Stimulated activated CD8-positive, alpha-beta memory T cell treated with anti-CD3 and anti-CD28 coated beads, Interleukin-15, amount 100 ng/mL, for 48 hours (primary cell): ENCODE measurements at places on chromosomes 4 and X.

DNA sequence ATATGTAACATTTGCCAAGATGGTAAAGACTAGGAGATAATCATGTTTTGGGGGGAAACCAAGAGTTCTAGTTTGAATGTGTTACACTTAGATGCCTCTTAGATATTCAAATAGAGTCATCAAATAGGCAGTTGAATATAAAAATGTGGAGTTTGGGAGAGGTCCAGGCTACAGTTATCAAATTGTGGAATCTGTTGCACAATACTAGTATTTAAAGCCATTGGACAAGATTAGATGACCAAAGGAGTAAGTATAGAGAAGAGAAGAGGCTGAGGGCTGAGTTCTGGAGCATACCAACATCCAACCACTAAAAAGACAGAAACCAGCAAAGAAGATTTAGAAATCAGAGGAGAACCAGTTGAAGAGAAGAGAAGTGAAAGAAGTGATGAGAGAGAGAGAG, 72.7 kb downstream of the NAA11 start:
- DNase-seq, result no peak

GRCh38 chr4:7798178-7798995, 141.3 kb downstream of the AFAP1 start:
- peak; percentile 1 for DNase-seq

DNA sequence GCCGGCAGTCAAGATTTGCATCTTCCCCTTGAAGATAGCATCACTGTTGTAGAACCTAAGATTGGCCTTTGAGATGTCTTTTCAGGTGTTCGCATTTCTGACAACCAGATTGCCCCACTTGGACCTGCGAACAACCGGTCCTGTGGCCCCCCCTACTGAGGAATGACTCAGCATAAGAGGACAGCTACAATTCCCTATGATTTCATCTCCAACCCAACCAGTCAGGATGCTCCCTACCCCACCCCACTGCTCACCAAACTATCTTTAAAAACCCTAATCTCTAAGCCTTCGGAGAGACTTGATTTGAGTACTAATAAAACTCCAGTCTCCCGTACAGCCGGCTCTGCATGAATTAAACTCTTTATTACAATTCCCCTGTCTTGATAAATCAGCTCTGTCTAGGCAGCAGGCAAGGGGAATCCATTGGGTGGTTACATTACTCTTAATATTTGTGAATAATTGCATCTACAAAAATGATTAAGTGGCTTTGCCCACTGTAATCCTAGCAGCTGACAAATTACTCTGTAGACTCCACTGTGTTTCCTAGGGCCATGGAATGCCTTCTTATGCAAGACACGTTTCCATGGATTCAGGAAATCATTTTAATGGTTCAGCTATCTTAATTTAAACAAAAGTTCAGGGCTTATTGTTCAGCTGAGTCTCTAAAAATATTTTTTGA, 95.4 kb downstream of the GPR143 start:
- DNase-seq, result no peak

DNA sequence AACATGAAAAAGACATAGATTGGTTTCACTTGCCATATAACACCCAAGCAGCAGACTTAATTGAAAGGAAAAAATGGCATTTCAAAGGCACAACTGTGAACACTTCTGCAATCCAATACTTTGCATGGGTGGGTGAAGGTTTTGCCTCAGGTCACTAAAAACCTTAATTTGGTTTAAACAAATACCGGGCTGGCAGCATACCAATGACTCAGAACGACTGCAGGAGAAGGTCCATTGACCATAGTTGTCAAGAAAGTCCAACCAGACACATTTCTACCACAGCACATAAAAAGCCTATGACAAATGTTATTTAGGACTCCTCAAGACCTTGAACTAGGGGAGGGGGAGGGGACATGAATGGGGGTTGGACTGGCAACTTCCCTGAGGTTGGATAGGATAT, 183.6 kb upstream of the TRPC5 start:
- DNase-seq, result no peak

GRCh38 chr4:151012820-151013219, 2.3 kb downstream of the LRBA start:
- DNase-seq, result no peak

DNA sequence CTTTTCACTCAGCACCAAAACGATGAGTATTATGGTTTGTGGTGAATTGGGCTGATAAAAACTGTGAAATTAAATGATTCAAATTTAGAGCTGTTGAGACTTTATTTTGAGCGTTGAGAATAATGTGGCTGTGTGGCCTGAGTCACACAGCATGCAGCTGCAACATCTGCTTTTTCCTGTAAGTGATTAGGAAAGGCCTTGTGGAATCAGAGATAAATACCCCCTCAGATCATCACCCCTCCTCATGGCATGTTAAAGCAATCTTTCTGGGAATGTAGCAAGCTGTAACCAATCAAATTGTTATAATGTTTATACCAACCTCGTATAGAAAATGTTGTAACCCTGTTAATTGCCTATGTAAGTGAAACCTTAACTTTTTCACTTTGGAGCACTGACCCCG, 90.0 kb upstream of the GRPR start:
- no peak for DNase-seq

- DNase-seq, result no peak
Observed at GRCh38 chrX:154529206-154529612, 13.2 kb upstream of the FAM3A start.

GRCh38 chr4:109589119-109589518, 29.1 kb downstream of the MCUB start:
- no peak for DNase-seq

- no peak for DNase-seq
Observed at GRCh38 chrX:1466971-1467561, 14.4 kb upstream of the ASMTL start.

DNA sequence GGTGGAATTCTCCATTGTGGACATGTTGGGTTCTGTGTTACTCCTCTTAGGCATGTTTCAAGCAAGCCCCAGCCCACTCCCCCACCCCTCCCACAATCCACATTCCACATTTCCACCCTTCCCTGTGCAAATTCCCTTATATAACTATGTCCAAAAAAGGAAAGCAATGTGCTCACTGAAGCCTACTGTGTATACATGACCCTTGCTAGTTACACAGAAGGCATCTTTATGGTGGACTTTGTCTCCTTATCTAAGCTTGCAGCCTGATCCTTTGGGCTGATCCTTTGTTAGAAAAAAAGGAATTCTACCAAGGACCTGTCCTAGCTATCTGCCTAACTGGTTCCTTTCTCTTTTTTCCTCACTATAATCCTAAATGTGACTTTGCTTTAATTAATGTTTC, 796.8 kb downstream of the NLGN4X start:
- DNase-seq, result no peak

DNA sequence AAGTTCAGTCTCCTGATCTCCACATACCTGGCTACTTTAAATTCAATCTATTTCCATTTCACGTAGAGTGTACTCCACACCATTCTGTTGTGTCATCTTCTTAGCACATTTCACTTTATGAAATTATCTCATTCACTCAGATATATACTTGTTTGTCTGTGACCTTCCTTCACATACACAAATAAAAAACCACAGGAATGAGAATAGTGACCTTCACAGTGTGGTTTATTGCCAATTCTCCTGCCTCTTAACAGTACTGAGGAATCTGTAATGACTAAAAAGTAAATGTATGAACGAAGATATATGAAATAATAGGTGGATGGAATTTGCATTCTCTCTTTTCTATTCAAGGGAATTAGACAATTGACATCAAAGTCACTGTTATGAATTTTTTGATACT, 183.9 kb upstream of the PCDH7 start:
- no peak for DNase-seq

GRCh38 chrX:39440799-39441284, 639.6 kb downstream of the MID1IP1 start:
- no peak for DNase-seq

DNA sequence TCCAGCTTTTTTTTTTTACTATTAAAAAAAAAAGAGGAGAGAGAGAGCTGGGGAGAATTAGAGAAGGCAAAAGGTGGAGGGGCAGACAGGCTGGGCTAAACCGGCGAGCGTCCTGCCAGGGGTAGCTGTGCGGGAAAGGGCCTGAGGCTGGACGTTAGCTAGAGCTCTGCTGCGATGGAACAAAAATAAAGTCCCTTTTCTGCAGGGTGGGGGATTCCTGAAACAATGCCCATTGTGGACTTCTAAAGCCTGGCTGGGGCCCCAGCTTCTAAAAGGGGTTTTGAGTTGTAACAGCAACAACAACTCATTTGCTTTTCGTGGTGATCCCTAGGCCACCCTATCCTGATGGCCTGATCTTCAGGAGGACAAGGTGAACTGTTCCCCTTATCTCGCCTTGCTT, 311.7 kb downstream of the FBXW7 start:
- no peak for DNase-seq

DNA sequence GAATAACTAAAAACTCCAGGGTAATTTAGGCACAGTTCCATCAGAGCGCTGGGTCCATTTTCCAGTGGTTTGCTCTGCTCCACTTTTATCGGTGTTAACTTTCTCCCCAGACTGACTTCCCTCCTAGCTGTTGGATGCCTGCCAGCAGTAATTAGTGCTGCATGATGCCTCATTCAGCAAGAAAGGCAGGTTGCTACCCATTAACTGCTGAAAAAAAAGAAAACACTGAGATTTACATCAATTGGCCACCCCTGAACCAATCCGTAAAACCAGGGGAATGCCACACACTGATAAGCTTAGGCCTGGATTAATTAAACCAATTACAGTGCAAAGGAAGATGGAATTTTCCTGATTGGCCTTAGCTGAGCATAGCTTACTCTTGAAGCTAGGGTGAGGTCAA, 182.4 kb upstream of the CXXC4 start:
- DNase-seq, result no peak

DNA sequence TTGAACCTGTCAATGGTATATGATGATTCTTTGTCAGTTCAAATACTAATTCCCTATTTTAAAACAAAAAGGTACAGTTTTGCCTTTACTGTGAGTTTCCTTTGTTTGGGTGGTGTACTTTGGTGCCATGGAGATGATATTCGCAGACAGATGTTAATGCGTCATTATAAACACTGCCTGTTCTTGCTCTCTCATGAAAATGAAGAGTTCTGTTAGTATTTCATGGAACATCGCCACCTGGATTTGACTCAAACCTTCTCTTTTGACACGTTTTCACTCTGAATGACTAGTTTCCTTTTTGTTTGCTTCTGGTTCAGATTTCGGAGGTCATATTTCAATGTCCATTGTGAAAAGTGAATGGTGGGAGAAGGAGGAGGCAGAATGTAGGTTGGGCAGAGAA, 6.9 kb upstream of the CTSO start:
- no peak for DNase-seq

GRCh38 chrX:46039526-46039925, 505.7 kb downstream of the ZNF674 start:
- no peak for DNase-seq

- DNase-seq, result no peak
Observed at GRCh38 chr4:73683033-73683432, 57.3 kb upstream of the CXCL8 start.
